ENCODE measurements at places on chromosomes 1 and 21.

DNA sequence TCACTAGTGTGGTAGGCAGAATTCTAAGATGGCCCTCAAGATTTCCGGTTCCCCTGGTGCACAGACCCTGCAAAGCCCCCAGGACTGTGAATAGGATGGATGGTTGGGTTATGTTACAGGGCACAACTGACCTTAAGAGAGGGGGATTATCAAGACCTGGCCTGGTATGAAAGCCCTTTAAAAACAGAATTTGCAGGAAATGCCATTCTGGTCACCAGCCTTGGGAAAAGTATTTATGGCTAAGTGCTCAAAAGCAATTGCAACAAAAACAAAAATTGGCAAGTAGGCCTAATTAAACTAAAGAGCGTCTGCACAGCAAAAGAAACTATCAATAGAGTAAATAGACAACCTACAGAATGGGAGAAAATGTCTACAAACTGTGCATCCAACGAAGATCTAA, 144.7 kb upstream of the EDN2 start:
- no peak for DNase-seq

GRCh38 chr1:171366816-171367215, 52.8 kb downstream of the FMO4 start:
- no peak for DNase-seq

DNA sequence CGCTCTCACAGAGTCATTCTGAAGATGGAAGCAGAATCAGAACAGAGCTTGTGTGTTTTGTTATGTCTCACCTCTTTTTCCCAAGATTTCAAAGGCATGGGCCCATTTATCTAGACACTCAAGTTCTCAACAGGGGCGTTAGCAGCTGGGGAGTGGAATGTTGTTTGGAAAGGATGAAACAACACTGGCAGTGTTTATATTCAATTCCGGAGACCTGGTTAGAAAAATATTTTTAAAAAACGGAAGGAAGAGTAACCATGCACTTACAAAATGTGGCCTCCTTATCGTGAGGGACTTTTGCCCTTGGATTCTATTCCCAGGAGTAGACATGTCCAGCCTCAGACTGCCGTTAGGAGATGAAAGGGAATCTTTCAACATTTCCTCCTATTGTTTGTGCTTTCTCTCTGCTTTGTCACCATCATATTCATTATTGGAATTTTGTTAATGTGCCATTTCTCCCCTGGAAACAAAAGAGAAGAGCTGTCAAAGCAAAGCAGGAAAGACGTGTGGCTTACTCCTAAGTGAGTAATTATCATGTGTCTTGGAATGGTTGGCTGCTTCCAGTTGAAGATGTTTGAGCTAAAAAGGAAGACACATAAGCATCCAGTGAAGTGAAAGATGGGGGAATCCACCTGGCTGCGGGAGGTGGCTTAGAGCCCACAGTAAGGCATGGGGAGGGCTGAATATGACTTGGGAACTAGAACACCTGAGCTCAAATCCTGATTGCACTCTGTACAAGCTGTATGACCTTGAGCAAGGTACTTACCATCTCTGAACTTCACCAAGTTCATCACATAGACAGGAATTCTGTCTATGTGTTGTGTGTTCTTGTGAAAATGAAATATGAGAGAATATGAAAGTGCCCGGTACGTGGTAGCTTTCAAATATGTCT, 71.7 kb upstream of the JUN start:
- DNase-seq: no peak

GRCh38 chr1:75710832-75711231, 13.7 kb upstream of the ACADM start:
- DNase-seq: no peak

- no peak for DNase-seq
These were observed 6.5 kb downstream of the PODN start for GRCh38 chr1:53068314-53069099.

GRCh38 chr1:107870696-107871095, 94.3 kb downstream of the VAV3 start:
- DNase-seq: no peak

DNA sequence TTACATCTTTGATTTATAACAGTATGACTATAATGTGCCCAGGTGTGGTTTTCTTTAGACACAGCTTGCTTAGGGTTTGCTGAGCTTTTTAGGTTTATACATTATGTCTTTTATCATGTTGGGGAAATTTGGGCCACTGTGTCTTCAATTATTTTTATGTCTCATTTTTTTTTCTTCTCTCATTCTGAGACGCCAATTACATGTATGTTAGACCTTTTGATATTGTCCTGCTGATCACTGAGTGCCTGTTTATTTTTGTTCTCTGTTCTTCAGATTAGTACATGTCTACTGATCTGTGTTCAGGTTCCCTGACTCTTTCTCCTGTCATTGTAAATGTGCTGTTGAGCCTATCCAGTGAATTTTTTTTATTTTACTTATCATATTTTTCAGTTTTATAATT, 36.1 kb downstream of the TNNT2 start:
- no peak for DNase-seq

- peak; percentile 29 for DNase-seq
These were observed 822 bp downstream of the CCT3 start for GRCh38 chr1:156337052-156337887.

- DNase-seq: no peak
These were observed 44.7 kb upstream of the CITED4 start for GRCh38 chr1:40906781-40907400.

DNA sequence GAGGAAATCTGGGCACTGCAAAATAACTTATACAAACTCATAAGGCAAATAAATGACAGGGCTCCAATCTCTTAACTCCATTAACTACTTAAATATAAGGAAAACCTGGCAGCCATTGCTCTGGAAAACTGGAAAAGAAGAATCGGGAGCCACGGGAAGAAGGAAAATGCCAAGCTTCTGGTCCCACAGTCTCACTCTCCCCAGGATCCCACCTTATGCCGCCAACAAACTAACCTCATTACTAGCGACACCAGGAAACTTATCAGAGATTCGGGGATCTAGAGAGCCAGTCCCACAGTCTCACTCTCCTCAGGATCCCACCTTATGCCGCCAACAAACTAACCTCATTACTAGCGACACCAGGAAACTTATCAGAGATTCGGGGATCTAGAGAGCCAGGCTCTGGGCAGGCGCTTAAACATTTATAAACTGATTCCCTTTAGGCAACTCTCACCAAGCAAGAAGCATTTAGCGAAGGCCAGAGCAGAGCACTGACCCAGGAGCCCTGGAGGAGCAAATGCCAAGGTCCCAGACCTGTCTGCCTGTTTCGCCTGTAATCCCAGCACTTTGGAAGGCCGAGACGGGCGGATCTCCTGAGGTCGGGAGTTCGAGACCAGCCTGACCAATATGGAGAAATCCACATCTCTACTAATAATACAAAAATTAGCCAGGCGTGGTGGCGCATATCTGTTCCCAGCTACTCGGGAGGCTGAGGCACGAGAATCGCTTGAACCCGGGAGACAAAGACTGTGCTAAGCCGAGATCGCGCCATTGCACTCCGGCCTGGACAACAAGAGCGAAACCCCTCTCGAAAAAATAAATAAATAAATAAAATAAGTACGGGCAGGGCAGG, 720 bp downstream of the PSMB2 start:
- peak; percentile 17 for DNase-seq

- DNase-seq: no peak
These were observed 139.6 kb downstream of the S1PR1 start for GRCh38 chr1:101376121-101377083.

- no peak for DNase-seq
These were observed 84.9 kb upstream of the ARHGEF16 start for GRCh38 chr1:3369446-3370076.

- DNase-seq: no peak
These were observed 304.8 kb downstream of the BRINP3 start for GRCh38 chr1:190172651-190173430.

- DNase-seq: no peak
These were observed 52.8 kb upstream of the TBX15 start for GRCh38 chr1:119040906-119041305.

GRCh38 chr1:184622136-184622823, 132.4 kb downstream of the EDEM3 start:
- DNase-seq: no peak

DNA sequence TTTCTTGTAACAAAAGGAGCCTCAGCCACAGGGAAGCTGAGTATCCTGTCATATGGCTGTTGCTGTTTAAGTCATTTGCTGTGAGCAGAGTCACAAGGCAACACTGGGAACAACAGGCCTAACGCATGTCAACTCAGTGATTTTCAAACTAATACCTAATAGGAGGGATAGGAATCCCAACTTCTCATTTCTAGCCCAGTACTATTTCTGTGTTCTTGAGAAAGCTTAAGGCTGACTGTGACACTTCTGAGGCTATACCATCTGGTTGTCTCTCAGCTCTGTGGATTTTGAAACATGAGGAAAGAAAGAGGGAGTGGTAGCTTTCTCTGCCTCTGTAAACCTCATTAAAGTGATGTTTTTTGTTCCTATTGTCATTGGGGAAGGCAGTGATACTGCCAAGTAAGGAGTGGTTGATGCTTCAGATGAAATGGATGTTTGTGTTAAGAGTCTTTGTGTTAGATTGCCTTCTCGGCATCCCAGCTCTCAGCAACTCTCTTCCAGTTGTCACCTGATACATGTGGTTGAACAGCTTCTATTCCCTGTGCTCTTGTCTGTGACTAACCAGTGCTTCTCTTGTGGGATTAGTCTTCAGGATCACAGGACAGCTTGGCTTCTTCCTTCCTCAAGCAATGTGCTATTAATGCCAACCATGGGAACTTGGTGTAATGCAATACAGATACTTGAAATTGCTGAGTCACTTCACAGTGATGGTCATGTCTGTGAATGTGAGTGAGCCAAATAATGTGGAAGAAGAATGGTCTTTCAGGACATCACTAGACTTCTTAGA, 166.8 kb upstream of the IVNS1ABP start:
- no peak for DNase-seq

- DNase-seq: no peak
These were observed 182.3 kb downstream of the SDCCAG8 start for GRCh38 chr1:243438146-243438545.

- DNase-seq: peak; percentile 65
These were observed 34.5 kb upstream of the TDRD10 start for GRCh38 chr1:154467434-154468102.

DNA sequence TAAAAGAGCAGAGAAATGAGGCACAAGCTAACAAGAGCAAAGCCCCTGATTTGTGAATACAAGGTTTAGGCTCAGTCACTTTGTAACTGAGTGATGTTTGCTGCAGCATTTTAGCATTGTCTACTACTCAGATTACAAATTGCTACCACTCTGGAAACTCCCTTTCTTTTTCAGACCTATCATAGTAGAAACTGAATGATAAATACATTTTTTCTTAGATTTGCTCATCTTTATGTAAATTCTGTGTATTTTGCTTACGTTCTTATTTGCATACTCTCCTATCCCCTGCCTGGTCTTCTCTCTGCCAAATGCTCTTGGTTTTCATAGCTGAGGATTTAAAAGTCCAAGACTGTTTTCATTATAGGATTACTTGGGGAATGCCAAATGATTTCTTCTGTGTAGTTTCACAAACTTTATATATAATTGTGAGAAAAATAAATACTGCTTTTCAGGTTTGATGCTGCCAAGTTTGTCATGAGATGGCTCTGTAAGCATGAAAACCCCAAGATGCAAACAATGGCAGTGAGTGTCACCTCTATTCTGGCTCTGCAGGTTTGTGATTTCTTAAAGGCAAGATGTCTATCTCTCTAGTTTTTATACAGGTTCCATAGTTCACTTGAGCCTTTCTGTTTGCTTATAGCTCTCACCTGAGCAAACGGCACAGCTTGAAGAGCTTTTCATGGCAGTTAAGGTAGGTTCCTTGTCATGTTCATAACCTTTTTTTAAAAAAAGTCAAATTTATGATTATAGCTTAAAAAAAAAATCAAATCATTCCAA, 24.7 kb downstream of the ZYG11A start:
- DNase-seq: no peak

DNA sequence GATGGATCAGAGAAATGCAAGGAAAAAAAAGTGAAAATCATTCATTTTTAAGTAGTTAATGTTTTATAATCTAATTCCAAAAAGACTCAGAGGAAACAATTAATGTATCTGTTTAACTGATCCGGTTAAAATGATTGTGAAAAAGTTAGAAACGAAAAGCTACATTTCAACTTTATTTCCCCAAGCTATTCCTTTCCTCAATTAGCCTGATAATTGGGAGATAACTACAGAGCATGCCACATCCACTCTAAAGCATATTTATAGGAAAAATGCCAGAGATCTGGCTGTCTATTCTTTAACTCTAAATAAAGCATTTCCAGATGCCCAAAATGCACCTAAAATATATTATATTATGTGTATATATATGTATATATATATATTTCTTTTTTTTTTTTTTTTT, 35.9 kb upstream of the XPR1 start:
- no peak for DNase-seq

GRCh38 chr1:48853006-48853405, 76.3 kb upstream of the BEND5 start:
- DNase-seq: no peak

DNA sequence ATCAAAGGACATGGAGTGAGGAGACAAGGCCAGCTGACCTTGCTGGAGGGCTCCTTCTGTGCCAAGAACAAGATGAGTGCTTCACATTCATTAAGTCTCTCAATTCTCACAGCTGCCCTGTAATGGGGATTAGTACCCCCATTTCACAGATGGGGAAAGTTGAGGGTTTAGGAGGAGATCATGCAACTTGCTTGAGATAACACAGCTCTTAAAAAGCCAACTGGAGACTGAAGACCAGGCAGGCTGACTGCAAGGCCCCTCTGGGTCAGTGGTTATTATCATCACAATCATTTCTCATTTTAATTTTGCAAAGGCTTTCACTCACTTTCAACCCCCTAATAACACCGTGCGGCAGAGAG, 46.8 kb downstream of the GPR161 start:
- no peak for DNase-seq
